ENCODE measurements at places on chromosomes 4 and X.

GRCh38 chr4:32569861-32570260, 1849.7 kb downstream of the PCDH7 start:
- peak; percentile 2 for DNase-seq

DNA sequence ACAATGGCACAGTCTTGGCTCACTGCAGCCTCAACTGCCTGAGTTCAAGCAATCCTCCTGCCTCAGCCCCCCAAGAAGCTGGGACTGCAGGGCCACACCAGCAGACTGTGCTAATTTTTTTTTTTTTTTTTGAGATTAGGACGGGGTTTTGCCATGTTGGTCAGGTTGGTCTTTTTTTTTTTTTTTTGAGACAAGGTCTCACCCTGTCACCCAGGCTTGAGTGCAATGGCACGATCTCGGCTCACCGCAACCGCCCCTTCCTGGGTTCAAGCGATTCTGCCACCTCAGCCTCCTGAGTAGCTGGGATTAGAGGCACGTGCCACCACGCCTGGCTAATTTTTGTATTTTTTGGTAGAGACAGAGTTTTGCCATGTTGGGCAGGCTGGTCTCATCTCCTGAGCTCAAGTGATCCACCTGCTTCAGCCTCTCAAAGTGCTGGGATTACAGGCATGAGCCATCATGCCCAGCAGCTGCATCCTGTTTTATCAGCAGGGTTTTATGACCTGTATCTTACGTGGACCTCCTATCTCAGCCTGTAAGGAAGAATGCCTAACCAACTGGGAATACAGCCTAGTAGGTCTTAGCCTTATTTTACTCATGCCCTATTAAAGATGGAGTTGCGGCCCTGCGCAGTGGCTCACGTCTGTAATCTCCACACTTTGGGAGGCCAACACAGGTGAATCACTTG, 13.2 kb upstream of the MRPL1 start:
- DNase-seq, result no peak

DNA sequence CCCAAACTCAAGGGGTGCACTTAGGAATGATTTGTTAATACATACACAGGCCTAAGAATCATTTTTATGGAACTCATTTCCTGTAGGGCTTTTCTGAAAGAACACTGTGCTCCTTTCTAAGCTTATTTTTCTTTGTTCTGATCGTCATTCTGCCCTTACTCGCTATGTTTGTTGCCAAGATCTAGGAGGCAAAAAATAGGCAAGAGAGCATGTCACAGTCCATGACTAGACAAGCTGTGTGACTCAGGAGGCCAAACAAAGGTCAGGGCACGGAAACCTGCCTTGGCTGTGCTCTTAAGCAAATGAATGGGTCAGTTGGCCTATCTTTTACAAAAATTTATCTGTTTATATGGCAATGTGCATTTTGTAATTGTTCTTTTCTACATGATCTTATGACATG, 42.5 kb upstream of the C1GALT1C1 start:
- peak; percentile 94 for DNase-seq

- peak; percentile 94 for DNase-seq
Measured at GRCh38 chr4:107896158-107896645, 35.1 kb upstream of the CYP2U1 start.

- DNase-seq, result no peak
Measured at GRCh38 chr4:20015636-20016224, 236.0 kb upstream of the SLIT2 start.

DNA sequence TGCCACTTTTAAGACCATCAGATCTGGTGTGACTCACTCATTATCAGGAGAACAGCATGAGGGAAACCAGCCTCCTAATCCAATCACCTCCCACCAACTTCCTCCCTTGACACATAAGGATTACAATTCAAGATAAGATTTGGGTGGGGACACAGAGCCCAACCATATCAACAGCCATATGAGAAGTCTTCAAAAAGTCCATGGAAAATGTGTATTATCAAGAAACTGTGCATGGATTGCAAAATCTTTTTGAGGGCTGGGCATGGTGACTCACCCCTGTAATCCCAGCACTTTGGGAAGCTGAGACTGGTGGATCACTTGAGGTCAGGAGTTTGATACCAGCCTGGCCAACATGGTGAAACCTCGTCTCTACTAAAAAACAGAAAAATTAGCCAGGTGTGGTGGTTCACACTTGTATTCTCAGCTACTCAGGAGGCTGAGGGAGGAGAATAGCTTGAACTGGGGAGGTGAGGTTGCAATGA, 17.8 kb upstream of the RPL39 start:
- peak; percentile 36 for DNase-seq

- peak; percentile 52 for DNase-seq
Measured at GRCh38 chrX:130704053-130705038, 198.7 kb downstream of the ENOX2 start.

DNA sequence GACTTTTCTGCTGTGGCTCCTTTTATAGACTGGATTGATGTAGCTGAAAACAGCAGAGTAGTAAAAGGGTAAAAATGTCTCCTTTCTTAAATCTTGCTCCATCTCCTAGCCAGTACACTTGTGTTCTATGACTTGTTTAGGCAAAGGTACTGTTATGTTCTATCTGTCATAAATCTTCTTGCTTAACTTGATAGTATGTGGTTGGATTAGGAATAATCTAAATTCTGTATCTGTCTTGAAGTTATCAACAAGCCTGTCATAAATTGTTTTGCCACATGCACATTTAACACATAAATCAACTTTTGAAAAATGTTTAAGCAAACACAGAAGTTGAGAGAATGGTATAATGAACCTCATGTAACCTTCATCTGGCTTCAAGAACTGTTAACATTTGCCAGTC, 157.0 kb downstream of the FRAS1 start:
- DNase-seq, result no peak

GRCh38 chr4:39484582-39485272, 25.9 kb downstream of the LIAS start:
- DNase-seq, result no peak

DNA sequence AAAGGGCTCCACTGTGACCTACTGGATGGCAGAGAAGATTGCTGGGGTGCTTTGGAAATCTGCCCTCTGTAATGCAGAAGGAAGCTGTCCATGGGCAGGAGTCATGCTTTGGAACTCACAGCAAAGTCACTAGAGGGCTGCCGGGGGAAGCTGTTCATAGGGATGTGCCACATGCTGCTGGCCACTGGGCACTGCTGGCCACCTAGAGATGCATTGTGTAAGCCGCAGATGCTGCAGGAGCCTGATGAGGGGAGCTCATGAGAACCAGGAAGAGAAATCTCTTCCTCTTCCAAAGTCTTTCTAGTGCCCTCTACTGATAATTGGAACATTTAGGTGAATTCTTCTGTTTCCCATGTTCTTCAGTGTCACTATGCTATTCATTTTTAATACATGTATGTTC, 31.2 kb upstream of the UXT start:
- peak; percentile 3 for DNase-seq

DNA sequence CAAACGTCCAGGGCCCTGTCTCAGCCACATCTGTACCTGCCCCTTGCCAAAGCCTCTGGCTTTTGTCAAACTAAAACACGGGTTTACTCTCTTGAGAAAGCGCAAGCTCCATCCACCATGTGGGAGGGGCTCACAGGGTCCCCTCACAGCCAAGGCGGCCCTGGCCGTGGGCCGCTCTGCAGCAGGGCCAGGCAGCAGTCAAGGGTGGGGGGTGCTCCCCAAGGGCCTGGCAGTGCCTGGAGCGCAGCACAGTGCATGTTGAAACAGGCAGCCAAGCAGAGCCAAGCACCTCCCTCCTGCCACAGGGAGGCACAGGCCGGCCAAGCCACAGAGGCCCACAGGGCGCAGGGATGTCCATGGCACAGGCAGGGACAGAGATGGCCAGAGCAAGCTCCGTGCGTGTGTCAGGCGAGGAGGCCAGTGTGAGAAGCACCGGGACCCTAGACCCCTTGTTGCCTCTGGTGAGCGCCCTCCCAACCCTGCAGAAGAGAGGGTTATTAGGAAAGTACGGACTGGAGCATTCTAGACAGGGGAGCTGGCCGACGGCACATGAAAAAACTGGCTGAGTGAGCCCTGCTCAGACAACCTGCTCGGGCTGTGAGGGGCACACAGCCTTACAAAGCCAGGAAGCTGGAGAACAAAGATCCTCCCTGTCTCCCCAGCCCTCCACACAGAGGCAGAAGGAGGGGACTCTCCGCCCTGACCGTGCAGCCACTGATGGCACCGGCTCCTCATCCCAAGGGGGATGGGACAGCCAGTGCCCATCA, 39.0 kb downstream of the FAM53A start:
- DNase-seq, result peak; percentile 36

GRCh38 chr4:147651563-147651962, 32.4 kb downstream of the PRMT9 start:
- no peak for DNase-seq
